Left ventricle myocardium superior (tissue), 1 donor: ENCODE measurements at places on chromosomes 4 and X. TPM values are rescaled to one million over a fixed set of nuclear protein-coding genes. Genes with fewer than 3 reads are reported as not detected.

- no peak for DNase-seq
These were observed 1.7 kb upstream of the UBA1 start for GRCh38 chrX:47191806-47192401.

DNA sequence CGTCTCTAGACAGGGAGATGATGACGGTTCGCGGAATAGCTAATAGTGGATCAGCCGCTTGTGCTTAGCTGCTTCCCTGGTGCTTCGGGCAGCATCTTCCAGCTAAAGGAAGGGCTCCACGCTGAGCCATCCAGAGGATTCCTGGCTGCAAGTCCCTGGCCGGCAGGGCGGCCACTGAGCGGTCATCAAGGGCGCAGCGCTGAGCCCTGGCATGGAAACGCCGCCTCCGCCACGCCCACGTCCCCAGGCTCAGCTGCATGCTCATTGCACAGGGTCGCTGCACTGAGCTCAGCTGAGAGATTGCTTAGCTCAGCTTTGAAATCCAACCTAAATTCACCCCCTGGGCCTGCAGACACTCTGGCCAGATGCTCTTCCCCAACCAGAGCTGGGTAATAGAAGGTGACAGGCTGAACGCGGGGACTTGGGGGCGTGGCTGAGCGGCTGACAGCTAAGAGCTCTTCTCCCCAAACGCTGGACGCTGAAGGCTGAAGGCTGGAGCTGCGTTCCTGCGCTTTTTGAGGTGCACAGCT lies 118.2 kb upstream of the KIT start:
- peak; percentile 79 for DNase-seq

- no peak for DNase-seq
These were observed 82.4 kb upstream of the HPRT1 start for GRCh38 chrX:134377537-134377936.

DNA sequence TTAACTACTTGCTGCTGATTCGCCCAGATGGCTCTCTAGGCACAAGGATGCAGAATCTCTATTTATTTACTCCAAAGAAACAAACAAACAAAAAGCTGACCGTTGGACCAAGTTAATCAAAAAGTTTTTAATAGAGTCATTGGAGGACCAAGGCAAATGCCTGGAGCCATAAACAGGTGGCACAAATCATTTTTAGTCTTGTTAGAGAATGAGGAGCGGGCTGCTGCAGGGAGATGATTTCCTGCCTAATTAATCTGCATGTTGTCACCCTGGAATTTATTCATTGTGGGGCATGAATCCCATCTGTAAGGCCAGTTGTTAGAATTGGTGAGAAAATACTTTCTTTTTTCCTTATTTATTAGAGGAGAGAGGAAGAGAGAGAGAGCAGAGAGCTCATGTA lies 147.4 kb upstream of the GATB start:
- no peak for DNase-seq

The RIPPLY1 gene
- total RNA-seq: not detected

The EGF gene
- 12.3 TPM for total RNA-seq

The NMU gene
- not detected for total RNA-seq
